ENCODE measurements at places on chromosomes 13 and 19.

GRCh38 chr19:39445196-39446111 is at the start of gene SUPT5H:
TSS of gene SUPT5H (plus strand) at chr19:39445582. CDS start at chr19:39445891, 309 bp downstream.
- peak; percentile 97 for DNase-seq

DNA sequence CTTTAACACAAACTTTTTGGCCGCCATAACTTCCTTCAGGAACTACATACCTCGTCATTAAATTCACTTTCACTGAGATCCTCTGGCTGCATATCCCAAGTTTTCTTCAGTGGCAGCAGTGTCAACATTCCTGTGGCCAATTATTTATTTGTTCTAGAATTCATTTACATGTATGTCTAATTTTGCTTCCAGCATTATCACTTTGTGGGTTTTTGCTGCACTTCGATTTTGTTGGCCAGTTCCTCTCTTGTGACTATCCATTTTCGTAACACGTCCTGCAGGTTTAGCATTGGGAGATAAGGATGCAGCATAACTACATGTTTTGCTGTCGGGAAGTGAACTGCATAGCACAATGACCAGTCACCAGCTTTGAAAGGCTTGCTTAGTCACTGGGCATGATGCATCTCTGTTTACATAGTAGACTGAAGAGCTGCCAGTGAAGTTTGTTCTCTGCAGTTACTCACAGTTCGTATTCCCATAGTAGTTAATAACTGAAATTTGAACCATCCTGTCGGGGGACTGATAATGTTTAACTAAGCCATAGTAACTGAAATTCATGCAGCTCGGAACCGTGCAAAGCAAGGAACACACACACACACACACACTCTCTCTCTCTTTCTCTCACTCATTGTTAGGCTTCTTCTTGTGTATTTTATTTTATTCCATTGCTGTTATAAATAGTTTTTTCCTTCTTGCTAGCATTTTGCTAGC is 28.3 kb downstream of the ZNF507 start:
- DNase-seq, result no peak

DNA sequence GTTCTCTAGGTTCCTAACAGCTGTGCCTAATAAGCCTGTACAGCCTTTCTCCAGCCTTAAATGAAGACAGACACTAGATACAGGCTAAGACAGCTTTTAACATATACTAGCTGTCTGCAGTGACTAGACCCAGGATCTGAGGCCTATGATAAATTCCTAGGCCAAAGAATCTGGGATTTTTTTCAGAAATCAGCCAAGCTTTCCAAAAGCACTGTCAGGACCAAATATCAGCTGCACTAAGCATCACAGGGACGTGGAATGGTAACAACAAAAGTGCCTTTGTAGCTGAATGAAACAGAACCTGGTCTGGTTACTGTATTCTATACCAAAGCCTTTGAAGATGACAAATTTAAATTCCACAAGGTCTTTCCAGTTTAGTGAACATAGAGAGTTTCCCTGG is 77.9 kb upstream of the DOCK9 start:
- DNase-seq, result no peak

DNA sequence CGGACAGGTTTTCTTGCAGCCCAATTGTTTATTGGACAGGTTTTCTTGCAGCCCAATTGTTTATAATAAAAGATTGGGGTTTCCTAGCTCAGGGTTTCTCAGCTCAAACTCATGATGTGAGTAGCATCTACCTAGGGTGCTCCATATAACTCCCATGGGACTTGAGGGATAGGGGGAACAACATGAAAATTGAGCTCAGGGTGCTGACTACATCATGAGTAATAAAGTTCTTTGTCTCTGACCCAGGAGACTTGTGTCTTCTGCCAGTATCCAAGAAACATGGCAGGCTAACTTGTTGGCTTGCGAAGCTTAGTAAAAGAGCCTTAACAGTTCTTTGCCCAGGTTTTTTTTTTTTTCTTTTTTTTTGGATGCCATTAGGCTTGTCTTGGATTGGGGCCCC is 59.2 kb upstream of the MYCBP2 start:
- DNase-seq, result no peak

DNA sequence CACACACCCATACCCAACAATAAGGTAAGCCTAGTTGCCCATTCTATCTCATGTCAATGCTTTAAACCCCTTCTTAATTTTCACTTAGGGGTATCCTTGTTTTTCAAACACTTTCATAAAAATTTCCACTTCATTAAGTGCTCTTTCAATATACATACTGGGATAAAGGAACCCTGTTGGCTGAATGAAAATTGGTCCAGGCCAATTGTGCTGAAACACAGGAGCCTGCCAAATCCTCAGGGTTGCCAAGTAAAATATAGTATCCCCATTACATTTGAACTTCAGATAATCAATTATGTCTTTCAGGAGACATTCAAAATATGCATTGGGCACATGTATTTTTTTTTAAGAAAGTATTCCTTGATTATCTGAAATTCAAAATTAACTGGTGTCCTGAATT is 1131.1 kb downstream of the SLITRK1 start:
- no peak for DNase-seq

DNA sequence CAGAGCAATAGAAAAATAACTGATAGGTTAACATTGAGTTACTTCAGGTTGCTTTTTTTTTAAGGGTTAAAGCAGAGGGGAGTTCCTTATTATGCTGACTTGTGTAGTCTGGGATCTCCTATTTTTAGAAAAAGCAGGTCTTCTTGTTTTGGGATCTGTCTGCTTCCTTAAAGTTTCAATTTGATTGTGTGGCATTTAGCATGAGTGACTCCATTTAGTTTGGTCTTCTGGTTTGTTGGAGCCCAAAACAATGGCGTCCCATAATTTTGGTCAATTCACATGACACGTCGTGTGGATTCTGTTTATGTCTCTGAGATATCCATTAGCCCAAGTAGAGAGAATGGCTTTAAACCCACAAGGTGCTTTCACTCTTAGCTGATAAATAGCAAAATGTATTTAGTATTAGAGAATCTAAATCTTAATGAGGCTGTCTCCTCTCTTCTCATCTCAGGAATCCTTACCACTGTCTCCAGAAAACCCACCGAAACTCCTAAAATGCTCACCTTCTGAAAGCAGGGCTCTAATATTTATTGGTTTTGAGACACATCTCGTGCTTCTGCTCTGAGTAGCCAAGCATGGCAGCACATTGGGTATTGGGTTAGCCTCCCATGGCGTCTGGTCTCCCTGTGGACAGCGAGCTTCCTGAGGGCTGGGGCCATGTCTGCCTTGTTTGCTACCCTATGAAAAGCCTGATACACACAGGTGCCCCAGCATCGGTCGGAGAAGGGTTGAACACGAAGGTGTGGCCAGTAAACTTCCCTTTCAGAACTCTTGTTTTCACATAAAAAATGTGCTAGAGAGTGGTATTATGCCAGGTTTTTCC is 67.2 kb upstream of the GPR183 start:
- no peak for DNase-seq

DNA sequence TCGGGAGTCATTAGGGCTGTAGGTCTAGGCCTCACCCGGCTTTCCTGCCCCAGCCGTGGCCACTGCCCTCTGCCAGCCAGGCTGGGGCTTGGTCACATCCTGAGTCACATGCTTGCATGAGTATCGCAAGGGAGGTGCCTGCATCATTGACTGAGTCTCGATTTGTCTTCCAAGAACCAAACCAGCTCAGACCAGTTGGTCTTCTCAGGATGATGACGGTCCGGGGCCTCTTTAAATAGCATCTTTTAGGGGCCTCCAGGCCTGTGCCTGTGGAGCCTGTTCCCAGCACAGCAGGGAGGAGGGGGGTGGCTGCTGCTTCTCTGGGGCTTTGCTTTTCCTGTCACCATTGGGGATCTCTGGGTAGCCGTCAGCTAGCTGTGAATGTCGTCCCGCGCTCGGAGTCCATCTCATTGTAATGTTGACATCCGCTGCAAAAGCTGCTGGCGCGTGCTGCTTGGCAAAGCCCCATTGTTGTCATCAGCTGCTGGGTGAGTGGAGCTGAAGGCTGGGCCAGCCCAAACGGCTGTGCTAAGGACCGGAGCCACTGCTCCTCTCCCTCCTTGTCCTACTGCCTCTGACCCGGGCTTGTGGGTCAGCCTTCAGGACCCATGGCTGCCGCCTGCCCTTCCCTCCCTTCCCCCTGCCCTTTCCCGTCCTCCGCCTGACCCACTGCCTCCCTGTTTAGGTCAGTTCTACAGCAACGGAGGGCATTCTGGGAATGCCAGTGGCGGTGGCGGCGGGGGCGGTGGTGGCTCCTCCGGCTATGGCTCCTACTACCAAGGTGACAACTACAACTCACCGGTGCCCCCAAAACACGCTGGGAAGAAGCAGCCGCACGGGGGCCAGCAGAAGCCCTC is 14.3 kb upstream of the QTRT1 start:
- DNase-seq, result no peak

DNA sequence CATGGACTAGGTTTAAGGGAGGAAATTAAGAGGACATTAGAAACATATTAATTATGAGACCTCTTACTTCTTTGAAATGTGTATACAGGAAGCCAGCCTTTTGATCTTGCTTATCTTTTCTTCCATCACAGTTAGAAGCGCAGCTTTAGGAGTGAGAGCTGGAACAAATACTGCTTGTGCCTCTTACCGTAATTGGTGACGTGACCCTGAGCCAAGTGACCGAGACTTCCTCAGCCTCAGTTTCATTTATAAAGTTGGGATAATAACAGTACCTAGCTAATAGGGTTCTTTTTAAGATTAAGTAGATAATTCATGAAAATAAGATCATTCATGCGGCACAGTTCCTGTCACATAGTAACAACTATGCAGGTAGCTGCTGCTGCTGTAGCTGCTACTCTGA is 18.5 kb downstream of the FREM2 start:
- DNase-seq, result no peak

GRCh38 chr19:17830567-17831418 is 9.5 kb upstream of the INSL3 start:
- DNase-seq, result peak; percentile 31

- no peak for DNase-seq
These were observed 39.8 kb downstream of the TNFRSF19 start for GRCh38 chr13:23609874-23610576.

DNA sequence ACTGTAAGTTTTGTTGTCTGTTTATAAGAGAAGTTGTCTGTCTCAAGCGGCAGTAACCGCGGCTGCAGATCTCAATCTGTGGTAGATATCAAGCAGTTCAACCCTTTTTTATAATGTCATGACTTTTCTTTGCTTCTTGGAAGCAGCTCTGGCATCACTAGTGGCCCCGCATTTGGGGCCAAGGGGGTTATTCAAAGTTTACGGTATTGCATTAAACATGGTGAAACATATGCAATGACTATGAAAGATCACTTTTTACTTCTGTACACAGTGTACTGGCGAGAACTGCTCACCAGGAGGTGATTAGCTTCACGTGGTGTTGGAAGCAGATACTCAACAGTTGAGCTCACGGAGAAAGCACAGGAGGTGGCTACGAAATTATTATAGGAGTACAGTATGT is 4.6 kb upstream of the FFAR3 start:
- no peak for DNase-seq

DNA sequence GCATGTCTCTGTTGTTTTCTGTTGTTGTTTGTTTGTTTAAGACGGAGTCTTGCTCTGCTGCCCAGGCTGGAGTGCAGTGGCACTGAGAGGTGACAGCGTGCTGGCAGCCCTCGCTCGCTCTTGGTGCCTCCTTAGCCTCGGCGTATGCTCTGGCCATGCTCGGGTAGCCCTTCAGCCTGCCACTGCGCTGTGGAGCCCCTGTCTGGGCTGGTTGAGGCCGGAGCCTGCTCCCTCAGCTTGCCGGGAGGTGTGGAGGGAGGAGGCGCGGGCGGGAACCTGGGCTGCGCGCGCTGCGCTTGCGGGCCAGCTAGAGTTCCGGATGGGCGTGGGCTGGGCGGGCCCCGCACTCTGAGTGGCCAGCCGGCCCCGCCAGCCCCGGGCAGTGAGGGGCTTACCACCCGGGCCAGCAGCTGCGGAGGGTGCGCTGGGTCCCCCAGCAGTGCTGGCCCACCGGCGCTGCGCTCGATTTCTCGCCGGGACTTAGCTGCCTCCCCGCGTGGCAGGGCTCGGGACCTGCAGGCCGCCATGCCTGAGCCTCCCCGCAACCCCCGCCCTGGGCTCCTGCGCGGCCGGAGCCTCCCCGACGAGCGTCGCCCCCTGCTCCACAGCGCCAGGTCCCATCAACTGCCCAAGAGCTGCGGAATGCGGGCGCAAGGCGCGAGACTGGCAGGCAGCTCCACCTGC is 6.6 kb upstream of the ZNF329 start:
- no peak for DNase-seq

DNA sequence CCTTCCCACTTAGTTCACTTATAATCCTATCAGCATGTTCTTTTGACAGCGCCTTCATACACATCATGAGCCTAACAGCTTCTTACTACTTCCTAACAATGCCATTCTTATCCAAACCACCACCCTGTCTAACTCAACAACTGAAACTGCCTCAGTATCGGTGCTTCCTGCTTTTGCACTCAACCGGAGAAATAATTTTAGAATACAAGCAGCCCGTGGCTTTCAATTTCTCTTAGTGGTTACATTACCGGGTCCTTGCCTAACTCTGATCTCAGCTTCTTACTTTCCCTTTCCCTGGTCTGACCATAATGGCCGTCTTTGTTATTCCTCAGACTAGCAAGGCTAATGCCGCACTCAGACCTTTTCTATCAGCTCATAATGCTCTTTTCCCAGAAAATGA is 17.0 kb downstream of the ZFP82 start:
- DNase-seq, result no peak

DNA sequence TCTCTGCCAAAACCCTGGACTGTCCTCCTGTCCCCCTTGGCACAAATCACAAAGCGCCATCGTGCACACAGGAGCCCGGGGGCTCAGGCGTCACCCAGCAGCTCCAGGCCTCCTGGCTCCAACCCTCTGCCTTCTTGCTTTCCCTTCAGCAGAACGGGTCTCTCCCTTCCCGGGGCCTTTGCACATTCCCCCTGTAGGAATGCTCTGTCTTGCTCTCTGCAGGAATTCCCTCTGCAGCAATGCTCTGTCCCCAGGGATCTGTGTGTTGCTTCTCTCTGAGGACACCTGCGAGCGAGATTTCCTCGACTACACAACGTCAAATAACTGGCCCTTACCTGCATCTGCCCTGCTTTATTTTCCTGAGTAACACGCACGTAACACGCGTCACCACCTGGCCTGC is 13.3 kb upstream of the RASA3 start:
- no peak for DNase-seq

- no peak for DNase-seq
These were observed 744 bp upstream of the ZNF584 start for GRCh38 chr19:58407658-58408151.

DNA sequence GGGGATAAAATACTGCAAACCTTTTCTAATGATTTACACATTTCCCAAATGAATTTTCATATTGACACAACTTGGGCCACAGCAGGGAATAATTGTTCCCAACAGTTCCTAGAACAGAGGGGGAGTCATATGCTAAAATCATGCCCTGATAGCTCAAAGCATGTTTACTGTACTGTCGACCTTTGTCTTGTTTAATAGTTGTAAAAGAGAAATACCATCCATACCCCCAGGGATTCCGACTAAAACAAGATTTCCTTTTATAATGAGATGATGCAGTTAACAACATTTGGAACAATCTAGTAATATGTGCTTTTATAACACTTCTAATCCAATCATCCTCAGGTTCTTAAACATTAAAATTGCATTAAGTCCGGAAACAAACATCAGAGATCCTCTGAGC is 759.7 kb downstream of the OLFM4 start:
- DNase-seq, result no peak

- DNase-seq, result no peak
These were observed 40.1 kb upstream of the GTF3A start for GRCh38 chr13:27384285-27384684.

All from activated naive CD4-positive, alpha-beta T cell treated with Interleukin-2 at 50 U/mL for 16 hours (primary cell).